Femur (tissue), 1 donor: ENCODE measurements at places on chromosomes 3 and 15.

DNA sequence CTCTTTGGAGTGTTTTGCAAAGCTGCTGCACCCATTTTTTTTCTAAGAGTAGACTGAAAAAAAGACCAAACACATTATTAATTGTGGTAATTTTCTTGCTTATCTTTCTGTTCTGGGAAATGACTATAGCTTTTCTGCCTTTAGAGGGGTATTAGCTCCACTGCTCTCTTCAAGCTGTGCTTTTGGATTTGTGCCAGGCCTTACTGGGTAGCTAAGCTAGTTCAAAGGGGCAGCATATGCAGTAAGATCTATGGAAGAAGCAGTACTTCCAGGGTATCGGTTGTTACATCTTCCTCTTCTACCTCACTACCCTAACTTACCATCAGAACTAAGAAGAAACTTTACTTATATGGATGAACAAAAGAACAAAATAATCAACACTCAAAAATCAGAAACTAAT is 28.7 kb upstream of the ARIH1 start:
- DNase-seq: no peak

GRCh38 chr3:8166014-8166413 is 335.6 kb upstream of the LMCD1 start:
- no peak for DNase-seq

DNA sequence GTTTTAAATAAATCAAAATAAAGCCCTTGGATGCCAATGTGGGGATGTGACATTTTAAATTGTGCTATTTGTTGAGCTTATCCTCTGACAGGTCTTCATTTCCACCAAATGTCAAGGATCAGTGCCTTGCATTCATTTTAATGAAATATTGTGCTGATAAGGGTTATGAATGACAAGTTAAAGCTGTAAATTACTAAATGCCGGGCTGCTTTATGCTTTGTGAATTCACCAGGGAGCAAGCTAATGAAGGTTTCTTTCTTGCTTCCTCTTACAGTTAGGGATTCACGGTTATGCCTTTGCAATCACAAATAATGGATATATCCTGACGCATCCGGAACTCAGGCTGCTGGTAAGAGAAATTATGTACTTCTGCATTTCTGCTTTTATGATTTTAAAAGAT is 81.7 kb downstream of the LRTM1 start:
- DNase-seq: no peak

- no peak for DNase-seq
These were observed 493.9 kb downstream of the NLGN1 start for GRCh38 chr3:173891272-173892100.
